ENCODE measurements at places on chromosomes 2 and 18.

DNA sequence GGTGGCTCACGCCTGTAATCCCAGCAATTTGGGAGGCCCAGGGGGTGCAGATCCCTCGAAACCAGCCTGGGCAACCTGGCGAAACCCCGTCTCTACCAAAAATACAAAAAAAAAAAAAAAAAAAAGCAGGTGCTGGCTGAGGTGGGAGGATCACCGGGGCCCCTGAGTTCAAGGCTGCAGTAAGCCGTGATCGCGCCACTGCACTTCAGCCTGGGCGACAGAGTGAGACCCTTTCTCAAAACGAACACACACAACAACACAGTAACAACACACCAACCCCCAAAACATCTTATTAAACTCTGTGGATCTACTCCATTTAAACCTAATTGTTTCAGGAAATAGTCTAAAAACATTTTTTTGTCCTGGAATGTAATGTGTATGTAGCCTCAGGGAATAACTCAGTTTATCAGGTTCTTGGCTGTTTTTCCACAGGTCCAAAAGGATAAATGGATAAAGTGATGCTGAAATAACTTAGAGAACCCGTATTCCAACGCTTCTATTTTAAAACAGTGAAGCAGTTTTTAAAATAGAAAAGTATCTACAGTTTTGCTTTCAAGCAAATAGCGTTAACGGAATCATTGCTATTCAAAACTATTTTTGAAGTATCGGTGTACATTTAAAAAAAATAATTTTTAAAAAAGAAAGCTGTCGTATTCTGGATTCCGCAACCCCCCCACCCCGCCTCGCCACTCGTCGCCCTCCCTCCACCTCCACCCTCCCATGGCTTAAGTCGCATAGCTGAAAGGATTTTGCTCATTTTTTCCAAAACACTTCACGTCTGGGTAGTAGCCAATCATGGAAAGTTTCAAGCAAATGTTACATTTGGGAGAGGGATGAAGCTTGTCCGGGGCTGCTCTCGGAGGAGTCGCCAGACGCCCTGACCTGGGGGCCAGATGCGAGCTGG is 895 bp upstream of the GLS start:
- DNase-seq: peak; percentile 72

DNA sequence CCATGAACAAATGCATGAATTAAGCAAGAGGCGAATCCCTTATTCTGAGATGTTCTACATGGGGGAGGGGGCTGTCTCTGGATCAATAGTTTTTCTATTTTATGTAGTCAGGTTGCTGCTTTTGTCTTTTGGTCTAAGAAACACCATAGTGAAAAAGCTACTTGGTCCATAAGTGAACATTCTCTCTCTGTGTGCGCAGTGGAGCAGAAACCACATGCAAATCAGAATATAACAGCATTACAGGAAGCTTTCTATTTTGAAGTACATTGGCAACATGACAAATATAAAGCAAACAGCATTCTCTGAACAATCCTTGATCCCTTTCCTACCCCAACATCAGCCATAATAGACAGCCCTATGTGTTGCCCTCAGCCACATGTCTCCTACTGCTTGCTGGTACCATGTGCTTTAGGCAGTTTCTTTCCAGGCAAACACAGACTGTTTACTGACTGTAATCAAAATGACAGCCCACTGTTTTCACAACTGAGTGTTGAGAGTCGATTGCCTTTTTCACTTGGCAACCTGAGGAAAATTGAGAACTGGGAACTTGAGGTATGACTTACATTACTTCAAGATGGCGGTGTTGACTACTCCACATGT is 10.6 kb downstream of the SCN3A start:
- no peak for DNase-seq

GRCh38 chr2:159067971-159068370 is 99.5 kb downstream of the TANC1 start:
- peak; percentile 58 for DNase-seq

GRCh38 chr18:79275461-79275860 is 120.3 kb upstream of the NFATC1 start:
- no peak for DNase-seq

DNA sequence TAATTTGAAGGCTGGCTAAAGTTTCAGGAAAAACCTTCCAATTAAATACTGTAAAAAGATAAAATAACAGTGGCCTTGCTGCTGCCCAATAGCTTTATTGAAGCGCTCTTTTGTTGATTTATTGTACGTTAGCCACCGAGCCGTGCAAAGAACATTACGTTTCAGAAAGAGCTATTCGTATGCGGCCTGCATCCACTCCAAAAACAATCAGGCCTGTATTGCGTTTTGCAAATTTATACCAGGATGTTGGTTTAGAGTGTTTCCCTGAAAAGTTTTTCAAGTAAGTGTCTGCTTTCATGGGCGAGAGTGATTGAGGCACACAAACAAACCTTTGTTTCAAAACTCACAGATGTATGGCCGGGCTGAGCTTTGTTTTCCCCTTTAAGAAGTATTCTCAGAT is 257.2 kb upstream of the SALL3 start:
- no peak for DNase-seq

- no peak for DNase-seq
Measured at GRCh38 chr2:152826581-152827279, 108.3 kb downstream of the ARL6IP6 start.

DNA sequence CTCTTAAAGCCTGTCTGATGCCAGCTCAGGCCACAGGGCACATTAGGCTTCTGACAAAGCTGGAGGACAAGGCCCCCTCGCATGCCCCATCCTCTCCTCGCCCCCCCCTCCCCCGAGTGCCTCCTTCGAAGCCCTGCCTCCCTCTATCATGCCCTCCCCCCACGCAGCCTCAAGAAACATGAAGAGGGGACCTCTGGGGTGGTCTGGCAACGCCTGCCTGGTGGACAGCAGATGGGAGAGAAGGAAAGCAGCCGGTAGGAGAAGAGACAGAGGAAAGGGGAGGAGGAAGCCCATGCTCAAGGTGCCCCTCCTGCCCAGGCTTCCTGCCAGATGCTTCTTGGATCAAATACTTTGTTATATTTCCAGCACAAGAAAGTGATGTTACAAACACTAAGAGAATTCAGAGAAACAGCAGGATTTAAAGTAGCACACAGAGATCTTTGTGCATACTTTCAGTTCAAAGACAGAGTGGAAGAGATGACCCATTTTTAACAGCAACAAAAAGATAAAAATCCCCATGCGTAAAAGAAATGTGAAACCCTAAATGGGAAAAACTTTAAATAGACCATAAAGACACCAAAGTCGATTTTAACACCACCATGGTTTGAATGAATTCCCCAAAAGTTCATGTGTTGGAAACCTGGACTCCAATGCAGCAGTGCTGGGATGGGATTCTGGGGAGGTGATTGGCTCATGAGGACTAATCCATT is 19.0 kb downstream of the BOK start:
- peak; percentile 56 for DNase-seq

GRCh38 chr2:3432693-3433338 is 53.3 kb downstream of the TRAPPC12 start:
- no peak for DNase-seq

GRCh38 chr2:207505171-207505570 is 24.6 kb upstream of the CREB1 start:
- no peak for DNase-seq
